NCI-H526 (cell line): ENCODE measurements at places on chromosomes 5 and 9.
A peak's percentile ranks its signal among the peaks of the same experiment; 100 is the strongest.

GRCh38 chr9:2093920-2094597, 78.9 kb downstream of the SMARCA2 start:
- no peak for DNase-seq

GRCh38 chr9:129139233-129139992, 28.2 kb downstream of the PTPA start:
- peak; percentile 79 for DNase-seq

DNA sequence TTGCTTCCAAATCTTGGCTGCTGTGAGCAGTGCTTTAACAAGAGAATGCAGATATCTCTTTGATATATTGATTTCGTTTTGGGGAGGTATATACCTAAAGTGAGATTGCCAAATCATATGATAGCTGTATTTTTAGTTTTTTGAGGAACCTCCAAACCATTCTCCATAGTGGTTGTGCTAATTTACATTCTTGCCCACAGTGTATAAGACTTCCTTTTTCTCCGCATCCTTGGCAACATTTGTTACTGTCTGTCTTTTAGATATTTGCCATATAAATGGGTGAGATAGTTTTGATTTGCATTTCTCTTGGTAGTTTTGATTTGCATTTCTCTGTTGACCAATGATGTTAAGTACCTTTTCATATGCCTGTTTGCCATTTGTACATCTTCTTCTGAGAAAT, 10.0 kb upstream of the PLK2 start:
- no peak for DNase-seq

DNA sequence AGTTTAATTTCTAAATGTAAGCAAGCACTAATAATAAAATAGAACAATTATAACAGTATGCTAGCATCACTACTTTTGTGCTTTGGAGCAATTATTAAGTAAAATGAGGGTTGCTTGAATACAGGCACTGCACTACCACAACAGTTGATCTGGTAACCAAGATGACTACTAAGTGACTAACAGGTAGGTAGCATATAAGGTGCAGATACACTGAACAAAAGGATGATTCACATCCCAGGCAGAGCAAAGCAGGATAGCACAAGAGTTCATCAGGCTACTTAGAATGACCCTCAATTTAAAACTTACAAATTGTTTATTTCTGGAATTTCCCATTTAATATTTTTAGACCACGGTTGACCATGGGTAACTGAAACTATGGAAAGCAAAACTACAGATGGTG, 48.0 kb upstream of the RGS7BP start:
- no peak for DNase-seq

- DNase-seq, result no peak
Observed at GRCh38 chr5:22621084-22621483, 232.1 kb downstream of the CDH12 start.

- DNase-seq, result no peak
Observed at GRCh38 chr5:159657298-159657697, 259.0 kb upstream of the ADRA1B start.

GRCh38 chr5:74409166-74409706, 231.3 kb downstream of the ENC1 start:
- DNase-seq, result peak; percentile 27

DNA sequence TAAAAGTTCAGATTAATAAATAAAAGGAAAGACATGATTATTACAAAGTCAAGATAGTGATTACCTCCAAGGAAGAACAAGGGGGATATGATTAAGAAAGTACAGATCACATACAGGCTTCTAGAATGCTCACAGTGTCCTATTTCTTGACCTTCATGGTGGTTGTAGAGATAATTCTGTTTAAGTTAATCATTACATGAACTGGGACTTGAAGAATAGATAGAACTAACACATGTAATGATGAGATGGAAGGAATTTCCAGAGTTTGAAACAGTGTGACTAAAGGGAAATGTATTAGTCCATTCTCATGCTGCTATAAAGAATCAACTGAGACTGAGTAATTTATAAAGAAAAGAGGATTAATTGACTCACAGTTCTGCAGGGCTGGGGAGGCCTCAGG, 72.7 kb downstream of the LURAP1L start:
- no peak for DNase-seq

DNA sequence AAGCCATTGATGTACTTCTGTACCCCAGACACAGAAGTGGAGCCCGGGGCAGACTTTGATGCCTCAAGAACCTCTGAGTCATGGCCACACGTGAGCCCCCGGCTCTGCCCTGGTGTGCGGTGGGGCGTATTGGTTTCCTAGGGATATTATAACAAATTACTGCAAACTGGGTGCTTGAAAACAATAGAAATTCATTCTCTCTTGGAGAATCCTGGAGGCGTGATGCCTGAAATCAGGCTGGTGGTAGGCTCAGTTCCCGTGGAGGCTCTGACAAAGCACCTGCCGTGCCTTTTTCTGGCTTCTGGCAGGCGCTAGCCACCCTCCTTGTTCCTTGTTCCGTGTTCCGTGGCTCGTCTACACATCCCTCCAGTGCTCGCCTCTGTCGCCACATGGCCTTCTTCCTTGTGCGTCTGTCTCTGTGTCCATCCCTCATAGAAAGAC, 24.2 kb downstream of the NEK6 start:
- no peak for DNase-seq

DNA sequence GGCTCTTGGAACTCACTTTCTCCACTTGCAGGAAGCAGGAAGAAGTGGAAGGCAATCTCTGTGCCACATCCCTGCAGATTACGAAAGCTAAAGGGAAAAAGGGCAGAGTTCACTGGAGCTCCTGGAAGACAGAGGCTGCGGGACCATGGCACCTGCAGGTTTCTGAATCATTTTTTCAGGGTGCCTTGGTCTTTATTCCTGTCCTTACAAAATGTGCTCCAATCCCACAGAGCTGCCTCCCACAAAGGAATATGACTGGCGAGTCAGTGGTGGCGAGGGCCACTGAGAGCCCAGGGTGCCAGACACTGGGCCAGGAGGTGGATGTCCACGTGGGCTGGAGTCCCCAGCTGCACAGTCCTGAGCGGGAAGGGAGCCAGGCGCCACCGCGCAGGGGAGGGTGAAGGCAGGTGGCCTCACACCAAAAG, 183.0 kb downstream of the FANCC start:
- DNase-seq, result no peak

GRCh38 chr5:176731506-176732160, 78.7 kb upstream of the UNC5A start:
- no peak for DNase-seq

- no peak for DNase-seq
Observed at GRCh38 chr5:36334315-36334714, 32.6 kb upstream of the RANBP3L start.

DNA sequence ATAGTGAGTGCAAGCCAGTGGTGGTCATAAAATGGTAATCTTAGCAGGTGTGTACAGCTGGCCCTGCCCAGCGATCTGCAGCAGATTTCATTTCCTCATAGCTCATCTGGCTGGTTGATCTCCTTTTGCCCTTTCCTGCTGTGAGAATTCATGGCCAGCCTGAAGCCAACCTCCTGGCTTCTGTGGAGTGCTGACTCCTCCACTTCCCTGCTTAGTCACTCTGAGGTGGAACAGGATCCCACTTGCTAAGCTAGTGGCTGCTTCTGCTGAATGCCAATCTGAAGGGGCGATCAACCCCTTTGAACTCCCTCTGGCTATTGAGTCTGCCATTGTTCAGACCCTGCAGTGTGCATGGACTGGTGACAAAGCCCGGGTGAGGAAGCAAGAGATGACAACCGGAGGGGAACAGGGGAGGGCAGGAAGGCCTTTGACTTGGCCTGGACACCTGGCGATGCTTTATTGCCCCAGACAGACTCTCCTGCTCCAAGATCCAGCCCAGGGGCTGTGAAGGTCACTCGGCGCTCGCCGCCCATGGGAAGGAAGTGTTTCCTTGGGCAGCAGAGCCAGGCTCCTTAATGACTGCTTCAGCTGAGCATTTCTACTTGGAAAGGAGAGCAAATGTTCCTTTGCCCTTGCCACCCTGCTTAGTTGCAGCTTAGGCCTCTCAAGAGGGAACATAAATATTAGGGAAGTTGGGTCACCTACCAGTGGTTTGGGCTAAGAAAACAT, 341.1 kb downstream of the ZSWIM6 start:
- DNase-seq, result no peak

GRCh38 chr5:80067016-80067415, 31.9 kb downstream of the THBS4 start:
- no peak for DNase-seq

DNA sequence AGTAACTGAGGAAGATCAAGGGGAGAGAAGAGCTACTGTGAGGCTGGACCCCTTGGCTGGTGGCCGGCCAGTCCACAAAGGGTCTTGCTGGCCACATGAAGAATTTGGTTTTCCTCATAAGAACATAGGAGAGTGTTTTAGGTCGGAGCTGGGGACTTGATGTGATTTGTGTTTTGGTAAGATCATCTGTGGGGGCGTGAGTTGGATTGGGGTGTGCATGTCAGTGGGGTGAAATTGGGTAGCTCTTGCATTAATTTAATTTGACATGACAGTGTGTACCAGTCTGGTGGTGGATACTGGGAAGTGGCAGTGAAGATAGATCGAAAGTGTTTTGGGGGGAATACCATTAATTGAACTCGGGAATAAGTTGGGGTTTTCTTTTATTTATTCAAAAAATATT, 8.6 kb downstream of the PAM start:
- no peak for DNase-seq

DNA sequence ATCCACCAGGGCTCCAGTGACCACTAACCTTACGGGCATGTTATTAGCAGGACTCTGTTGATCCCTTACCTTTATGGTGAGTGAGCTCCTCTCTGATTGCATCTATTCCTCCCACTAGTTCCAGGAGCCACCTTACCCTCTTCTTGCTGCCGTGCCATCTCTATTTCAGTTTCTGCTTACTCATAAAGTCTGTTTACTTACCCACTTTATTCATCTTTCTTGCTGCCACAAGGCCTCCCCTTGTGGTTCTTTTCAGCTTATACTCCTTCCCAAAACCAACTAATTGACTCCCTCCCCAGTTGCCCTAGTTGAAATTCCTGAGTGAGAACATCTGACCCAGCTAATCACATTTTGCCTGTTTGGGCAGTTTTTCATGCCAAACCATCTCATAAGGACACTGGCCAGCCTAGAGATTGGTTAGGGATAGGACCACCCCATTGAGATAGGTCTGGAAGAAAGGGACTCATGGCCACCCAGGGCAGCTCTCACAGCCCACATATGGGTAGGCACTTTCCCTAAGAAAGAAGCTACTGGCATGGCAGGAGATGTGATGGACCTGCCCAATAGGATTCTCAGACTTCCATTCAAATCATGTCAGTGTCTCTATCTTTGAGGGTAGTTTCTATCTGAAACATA, 412.7 kb downstream of the EFNA5 start:
- no peak for DNase-seq

GRCh38 chr5:38680094-38680825, 123.8 kb upstream of the LIFR start:
- no peak for DNase-seq

DNA sequence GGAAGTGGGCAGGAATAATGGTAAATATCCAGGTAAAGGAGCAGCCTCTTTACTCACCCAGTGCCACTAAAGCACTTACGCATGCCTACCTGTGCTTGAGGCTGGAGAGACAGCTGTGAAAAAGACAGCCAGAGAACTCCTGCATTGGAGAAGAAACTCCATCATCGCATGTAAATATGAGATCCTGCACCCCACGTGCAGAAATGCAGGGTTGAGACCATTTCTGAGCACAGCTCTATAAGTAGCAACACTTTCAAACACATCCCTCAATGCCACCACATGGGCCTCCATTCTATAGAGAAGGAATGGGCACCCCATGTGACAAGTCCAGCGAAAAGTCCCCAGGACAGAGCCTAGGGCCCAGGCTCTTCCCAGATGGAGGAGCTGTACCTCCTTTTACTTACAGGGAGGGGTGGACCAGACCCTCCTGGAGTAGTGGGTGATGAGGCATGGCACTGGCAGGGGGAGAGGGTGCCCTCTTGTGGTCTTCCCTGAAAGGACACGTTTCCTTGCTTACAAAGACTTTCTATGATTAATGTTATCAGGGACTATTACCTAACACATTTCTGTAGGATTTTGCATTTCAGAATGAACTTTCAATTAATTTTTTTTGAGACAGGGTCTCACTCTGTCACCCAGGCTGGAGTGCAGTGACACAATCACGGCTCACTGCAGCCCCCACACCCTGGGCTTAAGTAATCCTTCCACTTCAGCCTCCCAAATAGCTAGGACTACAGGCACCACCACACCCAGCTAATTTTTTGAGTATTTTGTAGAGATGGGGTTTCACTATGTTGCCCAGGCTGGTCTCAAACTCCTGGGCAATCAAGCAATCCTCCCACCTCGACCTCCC, 55.3 kb upstream of the IL17B start:
- DNase-seq, result peak; percentile 10

- no peak for DNase-seq
Observed at GRCh38 chr9:6439051-6439703, 26.2 kb downstream of the UHRF2 start.

DNA sequence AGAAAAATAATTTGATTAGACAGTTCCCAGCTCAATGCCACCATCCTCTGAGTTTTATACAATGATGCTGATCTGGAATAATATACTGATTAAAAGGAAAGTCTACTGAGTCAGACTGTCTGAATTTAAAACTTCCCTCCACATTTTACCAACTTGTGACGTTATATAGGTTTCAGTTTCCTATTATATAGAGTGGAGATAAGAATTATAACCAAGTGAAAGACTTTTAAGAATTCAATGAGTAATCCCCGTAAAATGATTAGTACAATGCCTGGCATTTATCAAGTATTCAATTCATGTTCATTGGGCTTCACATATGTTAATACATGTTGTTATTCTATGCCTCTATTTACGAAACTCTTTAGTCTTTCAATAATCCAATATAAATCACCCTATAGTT, 166.0 kb downstream of the CDH9 start:
- no peak for DNase-seq

DNA sequence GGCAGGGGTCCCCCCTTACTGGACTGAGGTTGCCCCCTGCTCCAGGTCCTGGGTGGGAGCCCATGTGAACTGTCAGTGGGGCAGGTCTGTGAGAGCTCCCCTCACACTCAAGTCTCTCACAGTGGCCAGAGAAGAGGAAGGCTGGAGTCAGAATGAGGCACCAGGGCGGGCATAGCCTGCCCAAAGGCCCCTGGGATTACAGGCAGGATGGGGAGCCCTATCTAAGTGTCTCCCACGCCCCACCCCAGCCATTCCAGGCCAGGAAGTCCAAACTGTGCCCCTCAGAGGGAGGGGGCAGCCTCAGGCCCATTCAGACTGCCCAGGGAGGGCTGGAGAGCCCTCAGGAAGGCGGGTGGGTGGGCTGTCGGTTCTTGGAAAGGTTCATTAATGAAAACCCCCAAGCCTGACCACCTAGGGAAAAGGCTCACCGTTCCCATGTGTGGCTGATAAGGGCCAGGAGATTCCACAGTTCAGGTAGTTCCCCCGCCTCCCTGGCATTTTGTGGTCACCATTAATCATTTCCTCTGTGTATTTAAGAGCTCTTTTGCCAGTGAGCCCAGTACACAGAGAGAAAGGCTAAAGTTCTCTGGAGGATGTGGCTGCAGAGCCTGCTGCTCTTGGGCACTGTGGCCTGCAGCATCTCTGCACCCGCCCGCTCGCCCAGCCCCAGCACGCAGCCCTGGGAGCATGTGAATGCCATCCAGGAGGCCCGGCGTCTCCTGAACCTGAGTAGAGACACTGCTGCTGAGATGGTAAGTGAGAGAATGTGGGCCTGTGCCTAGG, at the start of gene CSF2:
CSF2 (plus strand) TSS at position 559 of the 783 bp plus-strand sequence; CDS start at position 594, 35 bp downstream.
- no peak for DNase-seq
